ENCODE measurements at places on chromosomes 11 and 22.
A peak's percentile ranks its signal among the peaks of the same experiment; 100 is the strongest.

- DNase-seq = no peak
Measured at GRCh38 chr11:66012946-66013761, 1.3 kb downstream of the CST6 start.

DNA sequence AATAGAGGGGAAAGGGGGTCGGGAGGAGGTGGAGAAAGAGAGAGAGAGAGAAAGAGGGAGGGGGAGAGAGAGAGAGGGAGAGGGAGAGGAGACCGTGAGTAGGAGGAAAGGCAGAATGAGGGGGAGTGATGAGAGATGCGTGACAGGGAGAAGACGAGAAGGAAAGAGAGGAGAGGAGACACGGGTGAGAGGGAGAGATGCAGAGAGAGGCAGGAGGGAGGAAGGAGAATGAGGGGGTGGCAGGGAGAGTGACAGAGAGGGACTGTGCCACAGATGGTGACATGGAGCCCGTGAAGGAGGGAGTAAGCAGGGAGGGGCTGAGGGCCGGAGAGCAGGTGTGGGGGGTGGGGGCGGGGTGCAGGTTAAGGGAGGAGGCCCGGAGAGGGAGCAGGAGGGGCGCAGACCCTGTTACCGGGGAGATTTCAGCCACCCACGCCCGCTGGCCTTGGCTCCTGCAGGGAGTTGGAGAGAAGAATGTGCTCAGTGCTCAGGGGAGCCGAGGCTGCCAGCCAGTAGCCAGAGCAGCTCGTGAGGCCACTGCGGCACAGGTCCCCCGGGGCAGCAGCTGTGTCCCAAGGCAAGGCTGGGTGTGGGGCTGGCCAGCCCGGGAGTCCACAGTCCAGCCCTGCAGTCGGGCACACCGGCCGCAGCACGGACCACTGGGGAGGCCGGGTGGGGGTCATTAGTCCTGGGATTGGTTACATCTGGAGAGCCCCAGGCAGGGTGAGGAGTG is at the start of gene SSTR3:
SSTR3 (minus strand) TSS at position 304 of the 733 bp plus-strand sequence. CDS start 4,674 bp downstream, outside the sequence.
- DNase-seq = no peak

DNA sequence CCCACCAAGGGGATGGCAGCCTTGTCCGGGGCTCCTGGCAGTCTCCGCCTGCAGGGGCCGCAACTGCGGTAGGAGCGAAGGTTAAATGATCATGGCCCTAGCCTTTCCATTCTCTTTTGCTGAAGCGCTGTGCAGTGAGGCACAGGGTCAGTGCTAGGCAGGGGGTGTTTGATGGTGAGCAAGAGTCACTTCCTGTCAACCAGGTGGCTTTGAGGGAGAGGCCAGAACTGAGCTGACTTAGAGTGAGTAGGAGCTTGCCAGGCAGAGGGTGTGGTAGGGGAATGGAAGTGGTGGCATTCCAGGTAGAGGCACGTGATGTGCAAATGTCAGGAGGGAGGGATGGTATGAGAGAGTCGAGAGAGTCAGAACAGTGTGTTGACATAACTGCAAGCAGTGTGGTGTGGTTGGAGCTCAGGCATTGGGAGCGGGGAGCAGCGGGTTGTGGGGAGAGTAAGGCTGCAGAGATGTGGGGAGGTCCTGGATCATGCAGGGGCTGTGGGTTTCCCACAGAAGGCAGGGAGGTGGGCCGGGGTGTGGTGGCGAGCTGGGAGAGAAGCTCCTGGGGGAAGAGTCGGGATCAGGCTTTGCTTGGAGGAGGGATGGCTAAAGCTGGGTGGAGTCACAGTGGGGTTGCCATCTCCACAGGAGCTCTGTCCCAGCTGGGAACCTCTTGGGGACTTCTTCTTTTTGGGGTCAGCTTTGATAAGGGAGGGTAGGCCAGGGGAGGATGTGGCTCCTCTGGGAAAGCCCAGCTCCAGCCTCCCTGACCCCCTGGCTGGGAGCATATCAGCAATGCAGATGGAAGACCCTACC is 33.3 kb downstream of the AMPD3 start:
- no peak for DNase-seq

- peak; percentile 68 for DNase-seq
Measured at GRCh38 chr11:65095974-65096806, at the start of gene VPS51. VPS51 (plus strand) TSS chr11:65096214; CDS start chr11:65096251, 37 bp downstream.

GRCh38 chr11:69193629-69194028 is 37.9 kb downstream of the SMIM38 start:
- no peak for DNase-seq

GRCh38 chr11:1906611-1907423 is 12.7 kb upstream of the TNNT3 start:
- no peak for DNase-seq

GRCh38 chr11:66892911-66893310 is 36.0 kb downstream of the LRFN4 start:
- DNase-seq = no peak

GRCh38 chr11:84724256-84724655 is 902.9 kb downstream of the DLG2 start:
- DNase-seq = no peak

DNA sequence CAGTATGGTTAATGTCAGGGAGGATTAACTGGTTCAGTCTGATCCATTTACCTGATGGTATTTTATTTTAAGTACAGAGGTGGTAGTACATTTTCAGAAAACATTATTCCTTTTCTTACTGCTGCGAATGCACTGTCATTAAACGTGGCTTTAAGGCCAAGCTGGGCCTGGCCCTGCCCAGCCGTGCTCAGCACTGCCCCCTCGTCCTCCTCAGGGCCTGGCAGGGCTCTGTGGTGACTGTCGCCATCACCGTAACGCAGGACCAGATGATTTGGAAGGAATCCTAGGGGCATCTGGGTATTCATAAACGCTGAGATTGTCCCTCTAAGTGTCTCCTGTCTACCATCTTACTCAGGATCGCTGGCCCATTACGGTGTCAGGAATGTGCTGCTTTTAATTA is 302.0 kb downstream of the TBC1D22A start:
- DNase-seq = no peak

GRCh38 chr11:20450829-20451228 is 63.3 kb downstream of the PRMT3 start:
- DNase-seq = no peak

- DNase-seq = no peak
Measured at GRCh38 chr11:92308366-92308765, 83.7 kb downstream of the FAT3 start.

DNA sequence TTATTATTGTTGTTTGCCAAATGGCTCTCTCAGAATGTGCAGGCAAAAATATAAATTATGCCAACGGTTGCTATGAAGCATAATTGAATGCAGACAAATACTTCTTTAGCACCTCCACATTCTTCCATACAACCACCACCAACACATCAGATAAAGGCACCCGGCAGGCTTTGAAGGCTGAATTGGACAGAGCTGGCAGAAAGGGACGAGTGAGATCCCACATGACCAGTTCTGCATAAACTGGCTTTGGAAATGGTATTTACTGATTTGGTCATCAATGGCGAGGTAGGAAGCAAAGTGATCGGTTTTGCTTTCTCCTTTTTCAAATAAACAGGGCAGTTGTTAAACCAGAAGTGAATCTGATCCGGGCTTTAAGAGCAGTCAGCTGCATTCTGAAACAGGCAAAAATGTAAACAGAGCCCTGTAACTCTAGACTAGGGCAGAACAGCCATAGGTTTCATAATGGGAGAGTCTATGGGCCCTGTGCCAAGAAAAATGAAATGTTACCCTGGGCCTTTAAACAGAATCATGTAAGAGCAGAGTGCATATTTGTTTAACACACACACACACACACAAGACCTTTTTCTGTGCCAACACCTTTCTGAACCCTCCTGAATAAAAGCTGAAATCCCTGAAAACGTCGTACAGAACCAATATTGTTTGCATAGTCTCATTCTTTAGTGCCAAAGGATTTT is 97.7 kb downstream of the MPPED2 start:
- DNase-seq = peak; percentile 39

DNA sequence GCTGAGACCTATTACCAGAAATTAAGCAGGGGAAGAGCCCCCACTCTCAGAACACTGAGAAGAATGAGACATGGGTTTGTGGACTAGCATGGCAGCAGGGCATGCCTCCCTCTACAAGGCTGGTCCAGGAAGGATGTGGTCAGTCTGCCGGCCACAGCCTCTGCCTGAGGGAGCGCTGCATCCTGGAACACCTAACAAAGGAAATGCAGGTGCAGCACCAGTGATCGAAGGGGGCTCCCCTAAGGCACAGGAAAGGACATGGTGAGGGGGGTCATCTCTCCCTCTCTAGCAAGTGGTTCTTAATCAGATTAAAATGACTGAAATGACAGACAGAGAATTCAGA is 40.6 kb upstream of the ARL14EP start:
- DNase-seq = no peak

- no peak for DNase-seq
Measured at GRCh38 chr11:76074148-76075095, 131.9 kb downstream of the WNT11 start.

GRCh38 chr22:23773483-23774113 is 949 bp downstream of the MMP11 start:
- DNase-seq = no peak

DNA sequence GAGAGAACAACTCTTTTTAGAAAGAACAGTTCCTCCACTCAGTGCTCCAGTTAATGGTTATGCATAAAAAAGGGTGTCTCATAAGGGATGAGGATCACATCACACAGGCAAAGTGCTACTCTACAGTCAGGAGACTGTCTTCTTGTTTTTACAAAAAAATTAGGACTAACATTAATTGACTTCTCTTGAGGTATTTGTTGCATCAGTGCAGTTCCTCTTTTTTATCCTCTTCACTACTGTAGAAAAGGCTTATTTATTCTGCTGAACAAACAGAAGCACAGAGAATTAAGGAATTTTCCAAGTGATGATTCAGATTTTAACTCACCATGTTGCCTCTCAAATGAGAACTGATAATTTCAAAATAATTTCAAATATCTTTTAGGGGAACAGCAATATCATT is 1.9 kb downstream of the MMP8 start:
- no peak for DNase-seq

GRCh38 chr22:47293368-47294221 is 531.1 kb downstream of the TBC1D22A start:
- DNase-seq = no peak

- no peak for DNase-seq
Measured at GRCh38 chr11:111829185-111829968, 42.0 kb downstream of the ALG9 start.

DNA sequence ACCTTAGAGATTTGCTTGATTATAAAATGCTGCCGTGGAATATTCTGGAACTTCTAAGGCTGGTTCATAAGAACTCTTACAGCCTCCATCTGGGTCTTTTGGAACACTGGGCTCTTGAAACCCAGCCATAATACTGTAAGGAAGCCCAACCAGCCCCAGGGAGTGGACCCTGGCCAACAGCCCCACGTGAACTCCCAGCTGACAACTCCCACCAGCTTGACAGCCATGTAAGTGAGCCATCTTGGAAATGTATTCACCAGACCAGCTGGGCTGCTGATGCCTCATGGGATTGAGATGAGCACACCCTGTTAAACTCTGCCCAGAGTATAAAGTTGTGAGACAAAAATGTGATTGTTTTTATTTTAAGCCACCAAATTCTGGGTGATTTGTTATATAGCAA is 378.7 kb upstream of the RAG2 start:
- DNase-seq = no peak

DNA sequence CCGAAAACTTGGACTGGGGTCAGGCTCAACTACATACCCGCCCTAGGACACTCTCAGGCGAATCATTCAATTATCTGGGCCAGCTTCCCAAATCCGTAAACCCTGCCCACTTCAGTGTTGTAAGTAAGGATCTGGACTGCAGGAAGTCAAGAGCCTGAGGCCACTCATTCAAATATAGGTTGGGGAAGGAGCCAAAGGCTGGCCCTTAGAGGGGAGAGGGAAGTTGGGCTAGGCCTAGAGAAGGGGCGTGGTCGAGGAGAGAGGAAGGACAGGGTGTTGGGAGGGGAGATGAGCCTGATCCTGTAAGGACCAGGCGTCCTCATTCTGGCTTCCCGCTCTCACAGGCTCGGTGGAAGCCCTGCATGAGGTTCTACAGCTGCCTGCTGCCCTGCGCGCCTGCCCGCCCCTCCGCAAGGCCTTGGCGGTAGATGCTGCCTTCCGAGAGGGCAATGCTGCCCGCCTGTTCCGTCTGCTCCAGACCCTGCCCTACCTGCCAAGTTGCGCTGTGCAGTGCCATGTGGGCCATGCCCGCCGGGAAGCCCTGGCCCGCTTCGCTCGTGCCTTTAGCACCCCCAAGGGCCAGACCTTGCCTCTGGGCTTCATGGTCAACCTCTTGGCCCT is 3.0 kb downstream of the SAC3D1 start:
- no peak for DNase-seq

- no peak for DNase-seq
Measured at GRCh38 chr11:34219941-34220370, 114.5 kb downstream of the NAT10 start.

- DNase-seq = no peak
Measured at GRCh38 chr11:48055292-48056132, 75.2 kb downstream of the PTPRJ start.

- no peak for DNase-seq
Measured at GRCh38 chr11:126257144-126257543, 11.6 kb downstream of the SRPRA start.

DNA sequence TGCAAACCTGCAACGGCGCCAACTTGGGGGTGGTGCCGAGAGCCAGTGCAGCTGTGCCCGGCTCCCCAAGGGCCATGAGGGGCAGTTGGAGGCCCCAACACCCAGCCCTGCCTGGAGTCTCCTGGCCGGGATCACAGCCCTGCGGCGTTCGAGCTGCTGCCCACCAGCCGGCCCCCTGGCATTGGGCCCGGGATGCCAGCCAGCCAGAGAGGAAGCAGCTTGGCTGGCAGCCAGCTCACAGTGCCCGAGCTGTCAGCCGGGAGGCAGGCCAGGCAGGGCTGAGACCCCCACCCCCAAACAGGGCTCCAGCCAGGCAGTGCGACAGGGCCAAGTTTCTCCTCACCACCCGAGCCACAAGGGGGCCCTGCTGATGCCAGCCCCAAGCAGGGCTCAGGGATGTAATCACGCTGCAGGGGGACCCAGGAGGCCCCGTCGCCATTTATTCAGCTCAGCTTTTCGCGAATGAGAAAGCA is 26.0 kb upstream of the TCF20 start:
- no peak for DNase-seq

- DNase-seq = no peak
Measured at GRCh38 chr22:18979957-18980356, 43.9 kb upstream of the PRODH start.

DNA sequence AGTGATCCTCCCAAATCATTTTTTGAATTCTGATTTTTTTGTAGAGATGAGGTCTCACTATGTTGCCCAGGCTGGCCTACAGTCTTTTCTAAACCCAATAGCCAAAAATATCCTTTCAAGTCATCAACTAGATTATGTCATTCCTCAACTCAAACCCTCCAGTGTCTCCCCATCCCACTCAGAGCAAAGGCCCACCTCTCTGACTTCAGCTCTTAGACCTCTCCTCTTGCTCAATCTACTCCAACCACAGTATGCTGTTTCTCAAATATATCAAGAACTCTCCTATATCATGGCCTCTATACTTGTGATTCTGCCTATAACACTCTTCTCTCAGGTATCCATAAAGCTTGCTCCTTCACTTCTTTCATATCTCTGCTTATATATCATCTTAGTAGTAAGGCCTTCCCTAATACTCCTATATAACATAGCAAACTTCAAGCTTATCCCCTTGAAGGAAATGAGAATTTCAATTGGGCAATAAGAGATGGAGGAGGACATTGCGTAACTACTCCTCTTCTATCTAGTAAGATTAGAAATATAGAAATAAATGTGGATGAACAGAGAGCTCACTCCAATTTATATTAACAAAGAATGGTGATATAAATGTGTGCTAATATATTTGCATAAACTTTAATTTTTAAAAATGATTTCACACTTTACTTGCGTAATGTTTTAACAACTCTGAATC is 24.5 kb downstream of the DLG2 start:
- no peak for DNase-seq

GRCh38 chr11:119419834-119420492 is 3.0 kb downstream of the THY1 start:
- DNase-seq = no peak

- no peak for DNase-seq
Measured at GRCh38 chr11:87295237-87295636, 257.5 kb downstream of the TMEM135 start.
